ENCODE measurements at places on chromosomes 7 and 10. TPM values are rescaled to one million over a fixed set of nuclear protein-coding genes. Genes with fewer than 3 reads are reported as not detected.

- no peak for DNase-seq
These were observed 448.7 kb upstream of the POM121L12 start for GRCh38 chr7:52586704-52587103.

- no peak for DNase-seq
These were observed 111.5 kb downstream of the NPY start for GRCh38 chr7:24395512-24395911.

- no peak for DNase-seq
These were observed 241.0 kb downstream of the WDR11 start for GRCh38 chr10:121091961-121092719.

GRCh38 chr7:33184828-33185227 lies 55.5 kb downstream of the BBS9 start:
- no peak for DNase-seq

GRCh38 chr10:89175816-89176215 lies 31.3 kb downstream of the CH25H start:
- DNase-seq = no peak

GRCh38 chr7:106285855-106286492 lies 1.2 kb upstream of the NAMPT start:
- DNase-seq = no peak

ACBD7 gene
- 0.33 TPM for total RNA-seq

GRM8 gene
- 1.5 TPM for total RNA-seq

CAV2 gene
- 35.5 TPM for total RNA-seq

All from endothelial cell (in vitro differentiated cells).